ENCODE measurements at places on chromosomes 3 and 15.

DNA sequence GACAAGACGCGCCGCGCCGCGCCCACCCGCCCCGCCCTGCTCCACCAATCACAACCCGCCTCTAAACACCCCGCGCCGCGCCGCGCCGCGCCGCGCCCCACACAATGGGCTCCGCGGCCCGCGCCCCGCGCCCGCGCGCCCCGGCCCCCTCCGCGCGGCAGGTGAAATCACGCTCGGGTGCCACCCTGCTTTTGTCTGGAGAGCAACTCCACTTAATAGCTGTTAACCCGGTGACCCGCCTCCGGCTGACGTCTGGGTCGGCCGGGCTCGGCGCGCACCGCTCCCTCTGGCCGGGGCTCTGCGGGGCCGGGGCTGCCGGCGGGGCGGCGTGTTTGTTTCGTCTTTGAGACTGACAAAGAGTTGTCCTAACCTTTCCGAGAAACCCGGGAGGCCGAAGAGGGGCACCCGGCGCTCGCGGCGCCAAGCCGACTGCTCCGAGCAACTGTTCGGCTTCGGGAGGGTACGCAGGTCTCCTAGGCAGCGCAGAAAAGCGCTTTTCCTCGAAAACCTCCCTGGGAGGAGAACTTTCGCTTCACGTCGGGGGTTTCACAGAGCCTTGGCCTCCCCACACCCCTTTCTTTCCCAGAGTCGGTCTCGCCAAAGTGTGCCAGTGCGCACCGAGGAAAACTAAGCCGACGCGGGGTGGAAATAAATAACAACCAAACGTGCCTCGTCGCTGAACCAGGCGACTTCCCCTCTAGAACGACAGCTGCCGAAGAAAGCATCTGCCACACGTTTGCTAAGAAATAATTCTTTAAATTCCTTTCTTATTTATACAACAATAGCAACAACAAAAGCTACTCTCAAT, 518.4 kb downstream of the FOXP1 start:
- peak; percentile 35 for DNase-seq

GRCh38 chr3:173742491-173742890, 344.9 kb downstream of the NLGN1 start:
- no peak for DNase-seq

- no peak for DNase-seq
Observed at GRCh38 chr3:144864646-144865045, 893.0 kb downstream of the DIPK2A start.

DNA sequence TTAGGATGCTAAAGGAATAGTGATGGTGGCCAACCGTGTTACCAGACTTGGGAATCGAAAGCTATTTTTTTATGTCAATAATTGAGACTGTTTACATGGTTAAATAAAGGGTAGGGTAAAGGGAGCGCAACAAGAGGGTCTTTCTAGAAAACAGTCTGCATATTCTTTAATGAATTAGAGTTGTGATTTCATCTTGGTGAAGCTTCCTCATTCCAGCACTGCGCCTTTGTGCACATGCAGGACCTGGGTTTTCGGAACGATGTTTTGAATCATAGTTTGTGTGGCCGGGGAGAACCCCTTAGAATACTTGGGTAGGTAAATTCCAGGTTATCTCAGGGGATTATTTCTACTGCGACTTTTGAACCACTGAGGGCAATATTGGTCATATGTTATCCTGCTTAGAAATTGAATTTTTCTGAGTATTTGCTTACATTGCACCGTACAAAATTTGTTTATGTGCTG, 1.3 kb downstream of the PIK3CA start:
- DNase-seq, result peak; percentile 10

DNA sequence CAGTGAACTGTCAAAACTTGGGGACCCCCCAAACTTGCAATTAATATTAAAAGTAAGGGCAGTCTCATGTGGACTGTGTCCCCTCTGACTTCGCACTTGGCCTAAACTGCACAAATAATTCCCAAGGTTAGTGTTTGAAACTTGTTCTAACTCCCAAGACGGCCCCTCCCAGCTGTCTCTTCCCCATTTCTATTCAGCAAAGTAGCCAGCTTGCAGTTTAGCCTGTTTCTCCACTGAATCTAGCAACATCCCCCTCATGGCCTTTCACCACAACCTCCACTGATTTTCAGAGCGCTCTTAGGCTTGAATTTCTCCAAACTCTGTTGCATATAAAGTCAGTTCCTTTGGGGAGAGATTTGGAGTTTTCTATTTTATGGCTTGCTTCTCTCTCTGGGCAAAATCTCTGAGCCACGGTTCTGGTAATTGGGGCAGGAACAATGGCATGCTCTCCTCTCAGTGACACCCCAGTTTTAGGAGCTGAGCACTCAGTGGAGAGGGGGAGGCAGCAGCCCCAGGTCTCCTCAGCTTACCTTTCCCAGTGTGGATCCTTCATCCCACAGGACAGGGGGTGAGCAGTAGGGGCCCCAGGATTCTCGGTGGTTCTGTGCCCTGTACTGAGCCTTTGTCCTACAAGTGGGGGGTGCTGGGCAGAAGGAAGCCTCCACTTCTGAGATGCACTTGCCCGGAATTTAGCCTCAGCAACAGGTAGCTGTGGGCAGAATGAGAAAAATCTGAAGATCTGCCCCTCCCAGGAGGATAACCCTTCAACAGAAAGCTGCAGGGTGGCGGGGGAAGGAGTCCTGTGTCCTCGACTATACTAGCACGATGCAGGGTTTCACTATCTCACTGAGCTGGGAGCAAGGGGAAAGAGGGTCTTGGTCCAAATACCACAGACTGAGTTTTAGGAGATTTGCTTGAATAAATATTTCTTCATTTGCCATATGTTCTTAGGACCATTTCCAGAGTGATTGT, 39.3 kb upstream of the GATA2 start:
- no peak for DNase-seq

DNA sequence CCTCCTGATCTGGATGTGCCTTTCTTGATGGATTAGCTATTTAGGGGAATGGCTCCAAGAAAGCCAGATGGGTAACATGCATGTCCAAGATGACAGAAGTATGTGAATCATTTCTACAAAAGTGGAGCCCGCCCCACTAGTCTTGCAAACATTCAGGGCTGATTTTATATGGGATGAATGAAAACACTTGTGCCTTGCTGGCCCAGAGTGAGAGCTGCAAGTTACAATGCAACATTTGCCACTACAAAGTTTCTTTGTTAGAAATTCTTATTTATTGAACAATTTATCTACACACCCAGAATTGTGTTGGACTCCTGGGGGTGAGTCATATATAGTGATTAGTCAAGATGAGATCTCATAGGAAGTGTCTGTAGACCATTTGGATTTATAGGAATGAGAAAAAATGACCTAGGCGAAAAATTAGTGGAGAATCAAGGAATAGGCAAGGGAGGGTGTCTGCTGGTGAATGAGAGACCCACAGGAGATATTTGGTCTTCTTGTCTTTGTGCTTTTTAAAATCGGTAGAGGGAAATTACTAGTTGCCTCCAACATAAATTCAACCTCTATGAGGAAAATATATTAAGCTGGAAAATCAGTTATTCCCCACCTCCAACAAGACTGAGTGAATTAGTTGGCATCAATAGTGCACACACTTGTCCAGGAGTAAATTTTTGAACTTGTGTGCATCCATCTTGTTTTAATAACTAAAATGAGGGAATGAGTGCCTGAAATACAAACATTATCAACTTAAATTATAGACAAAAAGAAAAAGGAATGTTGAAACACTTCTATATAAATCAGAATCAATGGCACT, 53.5 kb upstream of the DCBLD2 start:
- DNase-seq, result no peak

DNA sequence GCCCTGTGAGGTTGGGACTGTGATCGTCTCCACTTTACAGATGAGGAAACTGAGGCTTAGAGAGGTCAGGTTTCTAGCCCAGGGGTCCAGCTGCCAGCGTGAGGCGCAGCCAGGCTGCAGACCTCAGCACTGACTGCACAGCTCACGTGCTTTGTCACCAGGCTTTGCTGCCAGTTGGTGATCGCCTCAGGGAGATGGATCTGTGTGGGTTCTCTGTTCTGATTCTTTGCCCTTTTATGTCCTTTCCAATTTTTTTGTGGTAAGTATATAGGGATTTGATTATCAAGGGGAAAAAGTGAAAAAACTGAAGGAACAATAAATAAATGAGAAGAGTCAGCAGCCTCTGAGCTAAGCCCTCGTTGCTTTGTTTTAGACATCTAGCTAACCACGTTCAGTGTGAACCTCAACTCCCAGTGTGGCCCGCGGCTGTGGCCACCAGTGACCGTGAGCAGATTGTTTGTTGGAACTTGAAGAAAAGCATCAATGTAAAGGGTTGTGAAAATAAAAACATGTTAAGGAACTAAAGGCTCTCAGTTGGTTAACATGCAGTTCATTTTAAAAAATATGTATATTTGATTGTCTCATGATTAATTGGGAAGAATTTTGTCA, 117.6 kb downstream of the PDE8A start:
- DNase-seq, result no peak

DNA sequence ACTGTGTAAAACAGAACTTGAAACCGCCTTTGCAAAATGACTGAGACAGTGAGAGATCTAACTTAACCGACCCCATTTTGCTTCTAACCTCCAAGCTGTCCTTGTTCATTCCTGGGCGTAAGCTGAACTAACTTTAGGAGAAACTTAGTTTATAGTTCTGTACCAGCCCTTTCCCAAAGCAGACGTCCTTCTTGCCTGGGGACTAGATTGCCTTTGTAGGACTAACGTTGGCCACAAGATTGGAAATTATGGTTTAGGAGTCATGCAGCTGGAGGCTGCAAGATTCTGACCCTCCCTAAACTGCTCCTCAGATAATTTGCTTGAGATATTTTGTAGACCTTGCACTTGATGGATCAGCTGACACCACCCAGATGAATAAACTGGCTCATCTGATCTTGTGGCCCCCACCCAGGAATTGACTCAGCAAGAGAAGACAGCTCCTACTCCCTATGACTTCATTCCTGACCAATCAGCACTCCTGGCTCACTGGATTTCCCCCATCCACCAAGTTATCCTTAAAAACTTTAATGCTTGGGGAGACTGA, 219.9 kb upstream of the PROK2 start:
- no peak for DNase-seq

GRCh38 chr3:18439281-18439680, 14.1 kb upstream of the SATB1 start:
- DNase-seq, result no peak

DNA sequence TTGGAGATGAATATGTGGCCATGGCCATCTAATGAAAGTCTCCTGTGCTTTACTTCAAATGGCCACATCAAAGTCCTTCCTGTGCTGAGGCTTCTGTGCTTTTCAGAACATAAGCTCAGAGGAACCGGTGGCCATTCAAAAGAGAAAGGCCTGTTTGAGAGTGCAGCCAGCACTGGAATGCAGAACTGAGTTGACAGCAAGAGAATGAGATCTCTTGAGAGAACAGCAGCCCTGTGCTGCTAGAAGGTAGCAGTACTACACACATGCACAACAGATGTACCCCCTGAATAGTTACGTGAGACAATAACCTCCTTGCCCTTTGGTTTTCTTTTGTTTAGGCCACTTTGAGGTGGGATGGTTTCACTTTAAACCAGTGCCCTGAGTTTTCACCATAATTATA, 292.5 kb downstream of the PTPRG start:
- DNase-seq, result no peak

- no peak for DNase-seq
Observed at GRCh38 chr3:89447243-89447642, 339.8 kb downstream of the EPHA3 start.

- DNase-seq, result no peak
Observed at GRCh38 chr3:155835341-155836071, 18.7 kb downstream of the SLC33A1 start.

DNA sequence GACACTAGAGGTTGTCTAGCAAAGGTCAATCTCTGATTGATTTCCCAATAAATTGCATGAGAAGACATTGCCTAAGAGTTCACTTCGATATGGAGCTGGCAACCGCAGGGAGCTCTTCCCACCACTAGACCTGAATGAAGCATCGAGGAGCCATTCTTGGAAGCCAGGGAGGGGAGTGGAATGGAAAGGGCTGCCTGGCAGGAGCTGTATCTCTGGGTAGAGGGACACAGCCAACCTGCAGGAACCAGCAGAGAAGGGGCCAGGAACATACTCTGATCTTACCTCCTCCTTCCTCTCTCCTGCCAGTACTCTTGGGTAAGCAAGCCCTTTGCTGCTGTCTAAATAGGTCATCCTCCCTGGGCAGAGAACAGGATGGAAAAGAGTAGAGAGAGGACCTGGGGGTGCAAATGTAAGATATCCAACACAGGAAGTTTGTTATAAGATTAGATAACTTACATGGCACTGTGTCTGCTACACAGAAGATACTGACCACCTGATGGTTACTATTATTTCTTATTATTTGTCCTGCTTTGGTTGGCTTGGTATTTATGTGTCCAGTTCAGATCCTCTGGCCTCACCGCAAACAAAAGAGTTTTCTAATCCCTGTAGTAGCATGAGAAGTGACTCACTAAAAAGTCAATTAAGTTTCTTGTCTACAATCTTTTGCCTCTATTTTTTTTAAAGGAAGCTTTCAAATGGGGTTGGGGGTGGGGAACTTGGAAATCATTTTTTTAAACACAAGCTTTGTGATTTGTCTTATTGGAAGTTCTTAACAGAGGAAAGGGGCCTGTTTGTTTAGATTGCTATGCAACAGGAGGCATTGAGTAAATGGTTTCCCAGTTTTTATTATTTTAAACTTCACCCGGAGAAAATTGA, 156.7 kb upstream of the TSC22D2 start:
- no peak for DNase-seq

DNA sequence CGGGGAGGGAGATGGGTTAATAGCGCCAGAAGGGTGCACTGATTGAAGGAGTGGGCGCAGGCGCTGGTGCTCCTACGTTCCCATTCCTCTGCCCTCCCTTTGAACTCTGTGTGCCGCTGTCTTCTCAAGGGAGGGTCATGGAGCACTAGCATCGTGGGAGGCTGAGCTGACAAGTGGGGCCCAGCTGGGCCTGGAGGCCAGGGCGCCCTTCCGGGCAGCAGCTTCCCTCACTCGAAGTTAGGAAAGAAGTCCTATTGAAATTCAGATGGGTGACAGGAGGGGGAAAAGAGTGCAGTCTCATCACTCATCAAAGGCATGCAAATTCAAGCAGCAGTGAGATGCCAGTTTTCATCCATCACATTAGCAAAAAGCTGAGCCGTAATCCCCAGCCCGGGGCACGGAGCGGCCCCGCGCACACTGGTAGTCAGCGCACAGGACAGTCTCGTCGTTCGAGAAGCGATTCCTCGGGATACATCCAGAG, 128.2 kb downstream of the LRRK1 start:
- no peak for DNase-seq

GRCh38 chr3:98967758-98968157, 66.3 kb upstream of the DCBLD2 start:
- DNase-seq, result no peak

- DNase-seq, result no peak
Observed at GRCh38 chr3:172892158-172892557, 141.6 kb downstream of the ECT2 start.

Data from AG08396 (cell line).